Fibroblast of skin of right biceps (primary cell): ENCODE measurements at places on chromosomes 7 and 10.
A peak's percentile ranks its signal among the peaks of the same experiment; 100 is the strongest.

- peak; percentile 76 for DNase-seq
Observed at GRCh38 chr7:143882604-143883078, 19.3 kb downstream of the TCAF1 start.

GRCh38 chr7:67301667-67302066 is 305.0 kb downstream of the TYW1 start:
- DNase-seq, result no peak

DNA sequence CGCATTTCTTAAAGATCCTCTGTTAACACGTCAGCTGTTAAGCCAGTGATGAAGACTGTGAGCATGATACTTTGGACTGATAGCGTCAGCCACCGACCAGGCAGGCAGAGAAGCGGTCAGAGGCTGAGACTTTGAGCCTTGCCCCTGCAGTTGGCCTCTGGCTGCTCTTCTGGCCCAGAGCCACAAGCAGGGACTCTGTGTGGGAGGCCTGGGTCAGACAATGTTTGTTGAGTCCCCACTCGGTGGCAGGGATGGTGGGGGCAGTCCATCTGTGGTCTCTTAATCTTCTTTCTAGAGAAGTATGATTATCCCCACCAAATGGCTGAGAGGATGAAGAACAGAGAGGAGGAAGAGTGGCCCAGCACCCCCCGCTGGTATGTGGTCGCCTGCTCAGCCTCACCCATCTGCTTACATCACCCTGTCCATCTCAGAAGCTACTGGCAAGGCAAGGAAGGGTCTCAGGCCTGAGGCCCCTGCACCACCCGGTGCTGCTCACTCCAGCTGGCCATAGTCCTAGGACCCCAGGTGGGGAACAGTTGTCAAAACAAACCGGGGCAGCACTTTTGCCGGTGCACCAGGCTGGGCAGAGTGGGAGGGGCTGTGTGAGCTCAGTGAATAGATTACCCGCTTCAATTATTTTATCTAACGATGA is 202.9 kb downstream of the GRID1 start:
- no peak for DNase-seq

DNA sequence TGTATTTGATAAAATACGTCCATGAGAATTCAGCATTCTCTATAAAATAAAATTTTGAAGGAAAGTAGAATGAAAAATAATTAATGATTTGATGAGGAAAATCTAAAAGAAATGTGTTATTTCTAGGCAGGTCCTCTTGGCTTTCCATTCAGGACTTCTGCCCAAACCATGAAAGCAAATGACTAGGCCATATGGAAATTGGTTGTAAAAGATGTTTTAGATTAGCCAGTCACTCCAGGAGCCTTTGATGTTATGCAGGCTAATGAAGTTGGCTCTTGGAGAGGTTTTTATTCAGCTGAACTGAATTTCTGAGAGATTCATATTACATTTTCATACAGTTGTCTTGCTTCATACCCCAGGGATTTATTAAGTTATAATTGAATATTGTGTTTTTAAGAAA is 452.8 kb downstream of the SDK1 start:
- DNase-seq, result no peak

DNA sequence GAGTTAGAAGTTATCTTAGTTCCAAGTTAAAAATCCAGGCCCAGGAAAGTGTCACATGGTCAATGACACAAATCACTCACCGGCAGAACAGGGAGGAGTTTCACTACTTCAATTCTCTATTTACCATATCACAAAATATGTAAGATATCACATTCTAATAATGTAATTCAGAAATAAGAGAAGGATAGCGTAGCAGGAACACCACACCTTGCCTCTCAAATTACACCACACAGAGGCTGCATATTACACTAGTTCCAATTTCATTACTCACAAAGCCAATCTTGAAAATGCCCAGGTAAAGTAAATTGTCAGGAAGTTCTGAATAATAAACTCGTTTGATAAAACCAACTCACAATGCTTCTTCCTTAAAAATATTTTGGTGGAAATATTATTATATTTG is 169.2 kb downstream of the CTTNBP2 start:
- no peak for DNase-seq

- no peak for DNase-seq
Observed at GRCh38 chr10:124128811-124129145, 35.4 kb upstream of the CHST15 start.

DNA sequence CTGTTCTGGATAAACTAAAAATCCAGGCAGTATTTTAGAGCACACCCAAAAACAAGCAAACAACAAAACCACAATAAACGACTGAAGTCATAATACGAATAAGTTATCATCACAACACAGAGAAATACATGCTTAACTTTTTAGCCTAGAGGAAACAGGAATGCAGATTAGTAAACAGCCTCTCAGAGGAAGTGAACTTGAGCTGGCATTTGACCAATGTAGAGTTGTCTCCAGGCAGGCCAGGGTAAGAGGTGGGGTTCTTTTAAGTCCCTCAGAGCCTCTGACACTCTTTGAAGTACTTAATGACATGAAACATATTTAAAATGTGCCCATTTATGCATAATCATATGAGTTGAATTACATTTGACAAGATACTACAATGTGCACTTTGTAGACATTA is 43.3 kb upstream of the PLXDC2 start:
- no peak for DNase-seq

DNA sequence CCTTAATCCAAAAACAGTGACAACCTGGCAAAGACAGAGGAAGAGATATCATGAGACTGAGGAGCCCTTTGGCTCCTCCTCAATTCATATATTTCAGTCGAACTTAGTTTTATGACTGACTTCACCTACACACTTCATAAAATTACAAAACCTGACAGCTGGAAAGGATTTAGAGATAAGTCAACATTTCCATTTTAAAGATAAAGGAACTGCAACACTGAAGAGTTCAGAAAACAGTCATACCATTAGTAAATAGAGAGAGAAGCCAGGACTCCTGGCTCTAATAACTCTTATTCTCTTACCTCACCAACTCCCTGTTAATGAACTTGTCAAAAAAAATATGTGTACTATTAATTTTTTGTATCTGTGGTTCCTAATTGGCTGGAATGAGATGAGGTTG is 141.0 kb upstream of the COL1A2 start:
- no peak for DNase-seq

- no peak for DNase-seq
Observed at GRCh38 chr10:50627443-50627842, 3.7 kb upstream of the SGMS1 start.

- no peak for DNase-seq
Observed at GRCh38 chr10:5068274-5068984, 25.8 kb upstream of the AKR1C3 start.
